ENCODE measurements at places on chromosomes 3 and 15.

GRCh38 chr3:196736670-196737374 lies 2.8 kb upstream of the PAK2 start:
- no peak for DNase-seq

GRCh38 chr15:87849181-87849580 lies 407.4 kb downstream of the NTRK3 start:
- DNase-seq = no peak

GRCh38 chr3:194686816-194687637 lies 1.3 kb downstream of the FAM43A start:
- DNase-seq = no peak

DNA sequence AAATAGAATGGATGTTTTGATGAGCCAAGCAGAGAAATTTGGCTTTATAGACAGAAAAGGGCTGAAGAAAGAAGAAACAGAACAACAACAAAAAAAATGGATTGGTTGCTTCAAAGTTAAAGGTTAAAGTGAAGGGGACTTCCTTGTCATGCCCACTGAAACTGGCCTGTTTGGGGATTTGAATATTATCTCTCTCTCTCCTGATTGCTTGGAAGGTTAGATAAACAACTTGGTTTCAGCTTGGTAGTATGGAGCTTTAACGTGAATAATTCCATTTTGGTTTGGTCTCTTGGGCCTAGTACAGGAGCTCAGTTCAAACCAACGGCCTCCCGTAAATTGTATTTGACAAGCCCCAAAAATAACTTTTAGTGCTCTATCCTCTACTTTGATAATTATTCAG lies 70.8 kb upstream of the MBNL1 start:
- no peak for DNase-seq

GRCh38 chr3:172152874-172153273 lies 113.5 kb downstream of the FNDC3B start:
- no peak for DNase-seq

DNA sequence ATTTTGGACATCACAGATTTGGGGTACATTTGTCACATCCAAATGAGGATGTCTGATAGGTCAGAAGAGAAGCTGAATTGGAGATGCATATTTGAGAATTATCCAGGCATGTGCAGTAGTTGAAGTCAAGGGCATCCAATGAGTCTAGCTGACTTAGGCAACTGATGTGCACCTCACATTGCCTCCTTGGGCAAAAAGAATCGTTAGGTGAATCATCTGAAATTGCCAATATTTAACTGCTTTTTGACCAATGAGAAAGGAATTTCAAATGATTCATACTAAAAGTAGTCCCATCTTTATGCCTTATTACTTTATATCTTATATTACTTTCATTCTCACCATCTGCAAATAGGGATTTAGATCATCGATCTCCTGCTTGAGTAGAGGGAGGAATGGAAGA lies 117.7 kb downstream of the CD47 start:
- DNase-seq = no peak

GRCh38 chr15:28913171-28913765 lies 27.5 kb downstream of the APBA2 start:
- DNase-seq = no peak

Data from left lobe of liver (tissue), 2 donors.